EH (cell line): ENCODE measurements at places on chromosomes 4 and X.

DNA sequence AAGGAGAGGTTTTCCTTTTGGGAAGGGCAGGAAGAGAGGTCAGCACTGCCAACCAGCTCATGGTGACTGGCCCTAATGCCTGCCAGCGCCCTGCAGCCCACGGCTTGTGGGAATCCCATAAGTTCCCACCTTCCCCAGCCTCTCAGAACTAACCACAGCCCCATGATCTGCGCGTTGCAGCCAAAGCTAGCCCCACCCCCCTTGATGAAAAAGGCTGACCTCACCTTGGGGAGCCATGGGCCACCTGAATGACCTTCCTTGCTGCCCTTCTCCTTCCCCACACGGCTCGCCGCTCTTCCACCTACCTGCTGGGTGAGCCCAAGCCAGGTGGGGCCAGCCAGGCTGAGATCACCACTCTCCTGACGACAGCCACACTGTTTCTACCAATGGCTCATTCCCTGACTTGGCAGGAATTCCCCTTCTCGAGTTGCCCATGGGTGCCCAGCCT lies 3.9 kb upstream of the ELF4 start:
- DNase-seq: peak; percentile 12

DNA sequence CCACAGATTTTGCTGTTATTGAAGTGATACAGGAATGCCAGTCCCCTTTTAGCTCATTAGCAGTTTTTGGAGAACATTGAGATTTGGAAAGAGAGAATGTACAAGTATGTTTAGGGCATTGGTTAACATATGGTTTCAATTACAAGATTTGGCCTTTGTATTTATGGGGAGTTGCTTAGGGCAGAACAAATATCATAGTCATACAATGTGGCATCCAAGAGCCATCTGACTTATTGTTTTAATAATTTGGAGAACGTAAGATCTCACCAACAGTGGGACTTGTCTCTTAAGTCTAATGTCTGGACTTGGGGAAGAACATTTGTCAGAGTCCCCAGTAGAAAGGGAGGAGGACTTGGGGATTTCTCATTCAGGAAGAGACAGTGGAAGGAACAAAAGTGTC lies 166.1 kb downstream of the STK32B start:
- DNase-seq: peak; percentile 79

DNA sequence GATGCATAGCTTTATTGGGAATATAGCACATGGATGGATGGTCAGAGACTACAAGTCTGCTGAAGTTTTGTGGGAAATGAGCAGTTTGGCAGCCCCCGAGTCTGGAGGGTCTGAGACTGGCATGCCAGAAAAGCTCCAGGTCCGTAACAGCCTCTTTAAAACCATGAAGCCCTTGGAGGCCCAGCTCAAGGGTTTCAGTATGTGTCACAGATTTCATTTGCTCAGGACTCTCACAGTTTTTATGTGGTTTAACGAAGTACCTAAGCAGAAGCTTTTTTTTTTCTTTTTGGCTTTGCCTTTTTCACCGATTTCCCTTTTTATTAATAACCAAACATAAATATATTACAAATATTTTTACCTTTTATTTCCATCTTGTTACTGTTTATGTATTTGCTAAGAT lies 30.6 kb upstream of the TMEM184C start:
- no peak for DNase-seq

- DNase-seq: no peak
Measured at GRCh38 chr4:173192375-173193162, 24.0 kb downstream of the GALNT7 start.

DNA sequence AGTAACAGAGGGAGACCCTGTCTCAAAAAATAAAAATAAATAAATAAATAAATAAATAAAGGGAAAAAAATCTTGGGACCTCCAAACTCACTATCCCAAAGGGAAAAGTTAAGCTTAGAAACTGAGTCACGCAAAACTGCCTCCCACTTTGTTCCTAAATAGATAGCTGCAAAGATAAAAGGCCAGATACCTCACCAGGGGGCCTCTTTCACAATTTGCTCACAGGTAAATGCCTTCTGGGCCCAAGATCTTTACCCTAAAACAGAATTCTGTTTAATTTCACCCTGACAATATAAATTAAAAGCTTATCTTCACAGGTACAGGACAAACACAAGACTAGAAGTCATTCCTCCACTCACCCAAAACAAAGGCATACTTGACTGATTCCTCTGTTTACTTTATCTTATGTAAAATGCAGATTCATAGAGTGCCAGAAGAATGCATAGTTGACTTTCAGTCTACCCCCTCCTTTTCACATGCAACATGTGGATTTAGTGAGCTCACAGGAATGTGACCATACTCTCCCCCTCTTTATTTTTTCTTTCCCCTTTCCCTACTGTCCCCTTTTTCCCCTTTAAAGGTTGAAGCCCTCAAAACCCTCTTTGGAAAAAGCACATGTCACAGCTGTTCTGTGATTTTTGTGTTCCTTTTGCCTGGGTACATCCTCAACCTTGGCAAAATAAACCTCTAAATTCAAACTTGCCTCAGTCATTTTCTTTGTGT lies 23.4 kb downstream of the ELF2 start:
- DNase-seq: peak; percentile 58

DNA sequence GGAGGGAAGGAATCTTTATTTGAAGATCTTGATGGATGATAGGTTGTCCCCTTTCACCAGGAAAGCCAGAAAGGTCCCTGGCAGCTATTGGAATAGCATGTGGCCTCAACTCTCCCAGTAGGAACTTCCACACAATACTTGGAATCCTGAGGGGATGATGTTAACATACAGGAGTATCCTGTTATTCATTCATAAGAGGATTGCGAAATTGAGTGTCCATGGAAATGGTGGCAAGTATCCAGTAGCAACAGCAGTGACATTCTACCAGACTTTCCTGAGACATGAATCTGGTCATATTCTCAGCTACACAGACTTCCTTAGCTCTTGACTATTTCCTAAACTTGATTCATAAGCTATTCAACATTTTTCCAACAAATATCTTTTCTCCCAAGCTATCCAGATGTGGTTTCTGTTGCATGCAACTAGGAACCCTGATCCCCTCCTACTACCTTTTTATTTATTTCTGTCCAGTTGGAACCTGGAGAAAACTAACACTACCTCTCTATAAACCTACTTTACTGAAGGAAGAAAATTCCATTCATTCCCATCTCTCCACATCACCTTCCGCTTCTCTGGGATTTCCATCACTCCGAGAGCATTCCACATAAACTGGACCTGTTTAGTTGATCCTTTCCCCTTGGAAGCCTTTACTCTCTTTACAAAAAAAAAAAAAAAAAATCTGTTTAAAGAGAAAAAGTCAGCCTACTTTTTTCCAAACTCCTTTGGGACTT lies 101.8 kb downstream of the ANXA5 start:
- DNase-seq: peak; percentile 60
